ENCODE measurements at places on chromosomes 13 and 19. TPM values are rescaled to one million over a fixed set of nuclear protein-coding genes. Genes with fewer than 3 reads are reported as not detected.

GRCh38 chr19:14782626-14783409, 4.5 kb upstream of the ADGRE2 start:
- DNase-seq: no peak

GRCh38 chr13:48492096-48492440, 40.8 kb downstream of the RCBTB2 start:
- DNase-seq: no peak

DNA sequence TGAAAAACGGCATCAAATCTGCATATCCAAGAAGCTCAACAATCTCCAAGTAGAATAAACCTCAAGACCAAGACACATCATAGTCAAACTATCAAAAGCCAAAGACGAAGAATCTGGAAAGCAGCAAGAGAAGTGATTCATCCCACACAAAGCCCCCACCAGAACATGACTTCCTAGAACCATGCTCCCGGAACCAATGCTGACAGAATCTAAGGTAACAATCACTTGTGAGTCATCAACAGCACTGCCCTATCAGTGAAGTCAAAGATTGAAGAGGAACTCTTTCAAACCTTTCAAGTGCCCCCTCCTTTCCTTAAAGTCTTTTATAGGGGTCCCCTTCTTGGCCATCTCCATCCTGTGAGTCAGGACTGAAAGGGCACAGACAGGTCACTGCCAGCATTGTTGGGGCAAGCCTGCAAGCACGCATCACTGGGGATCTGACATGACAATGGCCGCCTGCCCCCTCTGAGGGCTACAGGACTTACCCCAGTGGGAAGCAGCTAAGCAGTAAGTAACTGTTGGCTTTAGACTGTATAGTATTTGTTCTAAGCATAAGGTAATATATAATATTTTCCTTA, at the start of gene CCDC70:
CCDC70 (plus strand) TSS at position 247 of the 578 bp plus-strand sequence. CDS start 3,443 bp downstream, outside the sequence.
- DNase-seq: no peak

- DNase-seq: no peak
Measured at GRCh38 chr13:79995334-79995733, 345.6 kb downstream of the SPRY2 start.

DNA sequence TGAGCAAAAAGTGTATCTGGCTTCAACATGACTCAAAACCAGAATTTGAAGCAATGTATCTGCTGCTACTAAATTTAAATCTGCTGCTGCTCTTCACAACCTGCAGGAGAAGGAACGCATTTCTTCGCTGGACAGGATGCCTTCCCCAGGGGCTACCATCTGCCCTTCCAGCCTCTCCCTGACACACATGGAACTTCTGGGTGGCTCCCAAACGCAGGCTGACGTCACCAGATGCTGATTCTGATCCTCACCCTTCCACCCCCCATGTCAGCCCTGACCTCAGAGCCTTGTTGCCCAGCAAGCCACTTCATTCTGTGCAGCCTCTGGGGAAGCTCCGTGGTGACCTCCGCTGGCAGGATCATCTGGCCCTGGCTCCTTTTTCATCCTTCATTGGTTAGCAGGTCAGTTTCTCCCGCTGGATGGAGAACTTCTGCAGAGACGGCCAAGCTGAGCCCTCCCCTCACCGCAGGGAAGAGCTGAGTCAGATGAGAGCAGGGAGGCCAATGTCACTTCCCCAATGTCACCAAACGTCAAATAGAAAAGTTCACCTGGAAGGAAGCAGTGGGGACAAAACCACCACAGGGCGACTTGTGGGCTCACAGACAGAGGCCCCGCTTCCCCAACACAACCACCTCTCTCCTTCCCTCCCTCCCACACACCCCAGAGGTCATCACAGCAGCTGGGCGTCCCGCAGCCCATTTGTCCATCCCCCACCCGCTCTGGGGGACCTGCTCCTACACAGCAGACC, 14.0 kb upstream of the RAB20 start:
- no peak for DNase-seq

DNA sequence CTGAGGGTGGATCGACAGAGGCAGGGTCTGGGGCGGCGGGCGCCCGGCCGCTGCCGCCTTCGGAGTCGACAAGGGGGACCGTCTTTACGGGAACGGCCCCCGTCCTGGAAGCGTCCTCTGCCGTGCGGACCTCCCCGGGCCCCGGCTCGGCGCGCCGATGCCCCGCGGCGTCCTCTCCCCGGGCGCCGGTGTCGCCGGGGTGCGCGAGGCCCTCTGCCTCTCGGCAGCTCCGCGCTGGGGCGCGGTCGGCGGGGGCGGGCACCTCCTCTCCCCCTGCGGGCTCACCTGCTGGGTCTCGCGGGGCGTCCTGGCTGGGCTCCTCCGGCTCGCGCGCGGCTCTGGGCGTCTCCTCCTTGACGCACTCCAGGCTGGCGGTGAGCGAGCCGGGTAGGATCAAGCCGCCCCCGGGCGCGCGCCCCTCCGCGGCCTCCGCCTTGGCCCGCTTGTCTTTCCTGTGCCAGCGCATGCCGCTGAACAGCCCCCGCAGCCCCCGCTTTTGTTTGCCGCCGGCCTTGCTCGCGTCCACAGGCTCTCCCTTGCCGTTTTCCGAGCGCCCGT, 1.5 kb downstream of the AMER2 start:
- no peak for DNase-seq

DNA sequence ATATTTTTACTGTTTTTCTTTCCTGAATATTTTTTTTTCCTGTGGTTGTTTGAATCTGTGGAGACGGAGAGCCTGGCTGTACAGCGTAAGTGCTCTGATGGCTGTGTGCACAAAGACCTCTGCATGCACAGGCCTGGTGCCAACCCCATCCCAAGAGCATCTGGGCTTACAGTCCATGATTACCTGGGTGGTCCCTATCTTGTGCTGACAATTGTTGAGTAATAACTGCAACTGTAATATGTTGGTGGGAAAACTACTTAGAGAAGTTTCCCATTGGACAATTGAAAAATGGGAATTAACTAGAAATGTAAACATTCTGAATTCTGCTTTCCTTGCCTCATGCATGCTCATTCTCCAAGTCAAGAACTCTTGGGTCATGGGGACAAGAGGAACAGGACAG, 268.7 kb downstream of the SHISA2 start:
- DNase-seq: no peak

DNA sequence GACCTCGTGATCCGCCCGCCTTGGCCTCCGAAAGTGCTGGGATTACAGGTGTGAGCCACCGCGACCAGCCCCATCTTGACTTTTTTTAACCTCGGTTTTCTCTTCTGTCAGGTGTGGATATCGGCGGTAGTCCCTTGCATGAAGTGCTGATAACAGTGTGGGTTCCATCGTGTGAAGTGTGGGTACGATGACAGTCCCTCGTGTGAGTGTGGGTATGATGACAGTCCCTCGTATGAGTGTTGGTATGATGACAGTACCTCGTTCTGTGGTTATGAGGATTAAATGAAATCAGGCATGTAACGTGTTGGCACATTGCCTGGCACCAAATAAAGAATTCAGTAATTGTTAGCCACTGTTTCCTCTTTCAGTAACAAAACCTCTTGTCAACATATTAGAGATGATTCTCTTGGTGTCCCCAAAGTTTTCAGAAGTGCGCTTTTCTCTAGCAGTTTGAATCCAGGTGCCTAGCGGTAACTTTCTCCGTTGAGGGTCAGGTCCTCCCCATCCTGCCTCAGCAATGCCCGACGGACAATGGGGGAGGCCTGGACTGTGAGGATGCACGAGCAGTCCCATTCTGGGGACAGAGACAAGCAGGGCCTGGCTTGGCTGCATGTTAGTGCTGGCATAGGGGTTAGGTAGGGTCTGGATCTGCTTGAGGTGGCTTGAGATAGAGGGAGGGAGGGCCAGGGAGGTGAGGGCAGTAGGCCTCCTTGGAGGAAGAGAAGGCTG, 15.3 kb downstream of the GATAD2A start:
- no peak for DNase-seq

Gene KPTN
- total RNA-seq: 3.1 TPM

Gene HSPB6
- 2.6 TPM for total RNA-seq

All from right lobe of liver (tissue), 6 donors.